Activated T-helper 1 cell treated with Interleukin-2 at 50 U/mL for 16 hours (primary cell): ENCODE measurements at places on chromosomes 3 and 15.

DNA sequence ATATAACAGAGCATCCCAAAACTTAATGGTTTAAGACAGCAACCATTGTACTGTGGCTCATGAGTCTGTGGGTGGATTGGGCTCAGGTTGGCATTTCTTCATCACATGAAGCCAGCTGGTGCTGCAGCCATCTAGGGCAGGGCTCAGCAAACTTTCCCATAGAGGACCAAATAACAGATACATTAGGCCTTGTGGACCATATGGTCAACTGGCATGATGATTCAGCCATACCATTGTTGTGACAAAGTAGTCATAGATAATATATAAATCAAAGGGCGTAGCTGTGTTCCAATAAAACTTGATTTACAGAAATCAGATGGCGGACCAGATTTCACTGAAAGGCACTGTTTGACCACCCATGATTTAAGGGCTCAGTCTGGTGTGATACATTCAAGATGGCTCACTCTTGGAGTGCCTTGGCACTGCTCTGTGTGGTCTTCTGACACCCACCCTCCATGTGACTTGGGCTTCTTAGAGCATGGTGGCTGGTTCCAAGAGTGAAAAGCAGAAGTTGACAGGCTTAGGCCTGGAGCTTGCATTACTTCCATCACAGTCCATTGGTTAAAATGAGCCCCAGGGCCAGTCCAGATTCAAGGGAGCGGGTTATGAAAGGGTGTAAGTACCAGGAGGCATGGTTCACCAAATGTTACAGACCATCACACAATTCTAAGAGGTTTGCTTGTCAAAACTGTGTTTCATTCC is 40.8 kb upstream of the BHLHE40 start:
- DNase-seq, result no peak

GRCh38 chr3:133970916-133971315 is 58.8 kb downstream of the SLCO2A1 start:
- DNase-seq, result no peak

DNA sequence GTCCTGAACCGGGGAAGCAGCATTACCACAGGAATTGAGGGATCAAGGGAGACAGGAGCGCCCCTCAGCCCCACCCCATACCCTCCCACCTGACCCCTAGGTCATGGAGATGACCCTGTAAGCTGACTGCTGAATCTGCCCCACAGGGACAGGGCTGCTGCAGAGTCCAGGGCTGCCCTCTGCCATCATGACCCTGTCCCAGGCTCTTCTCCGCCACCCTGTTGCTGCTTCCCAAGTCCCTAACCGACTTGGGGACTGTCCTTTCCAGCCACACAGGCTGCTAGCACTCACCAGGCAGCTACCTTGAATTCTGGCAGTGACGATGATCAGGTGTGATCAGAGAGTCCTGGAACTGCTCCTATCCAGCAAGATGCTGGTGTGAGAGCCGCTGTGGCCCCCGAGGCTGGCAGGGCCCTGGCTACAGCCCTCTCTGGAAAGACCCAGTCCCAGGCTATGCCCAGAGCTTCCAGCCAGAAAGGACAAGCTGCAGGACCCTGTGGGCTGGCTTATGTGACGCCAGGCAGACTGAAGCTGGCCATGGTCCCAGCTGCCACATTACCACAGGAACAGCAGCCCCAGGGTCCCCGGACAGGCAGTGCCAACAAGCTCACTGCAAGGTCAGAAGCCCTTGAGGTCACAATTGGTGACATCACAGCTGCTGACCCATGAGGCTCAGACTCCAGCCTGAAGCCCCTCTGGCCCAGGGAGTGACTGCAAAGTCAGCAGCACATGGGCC is at the start of gene C3orf22:
Gene C3orf22 (minus strand): TSS at position 597 of the 736 bp plus-strand sequence. CDS start 5,542 bp downstream, outside the sequence.
- no peak for DNase-seq

DNA sequence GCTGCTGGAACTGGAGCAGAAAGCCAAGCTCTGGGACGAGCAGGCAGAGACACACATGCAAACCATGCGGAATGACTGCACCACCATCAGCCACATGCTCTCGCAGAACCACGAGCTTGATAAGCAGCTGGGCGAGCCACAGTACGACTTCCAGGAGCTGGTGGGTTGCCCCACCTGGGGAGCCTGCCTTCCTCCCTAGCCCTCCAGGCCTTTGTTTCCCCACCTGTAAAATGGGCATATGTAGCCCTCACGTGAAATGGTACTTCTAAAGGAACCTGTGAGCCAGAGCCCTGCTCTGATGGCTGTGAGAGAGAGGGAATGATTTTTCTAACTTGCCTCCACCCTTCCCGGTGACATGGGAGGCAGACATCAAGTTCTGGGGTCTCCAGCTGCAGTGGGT is 44.6 kb upstream of the GOLGA6B start:
- no peak for DNase-seq

- DNase-seq, result no peak
These were observed 70.0 kb downstream of the ECT2 start for GRCh38 chr3:172820492-172820891.

DNA sequence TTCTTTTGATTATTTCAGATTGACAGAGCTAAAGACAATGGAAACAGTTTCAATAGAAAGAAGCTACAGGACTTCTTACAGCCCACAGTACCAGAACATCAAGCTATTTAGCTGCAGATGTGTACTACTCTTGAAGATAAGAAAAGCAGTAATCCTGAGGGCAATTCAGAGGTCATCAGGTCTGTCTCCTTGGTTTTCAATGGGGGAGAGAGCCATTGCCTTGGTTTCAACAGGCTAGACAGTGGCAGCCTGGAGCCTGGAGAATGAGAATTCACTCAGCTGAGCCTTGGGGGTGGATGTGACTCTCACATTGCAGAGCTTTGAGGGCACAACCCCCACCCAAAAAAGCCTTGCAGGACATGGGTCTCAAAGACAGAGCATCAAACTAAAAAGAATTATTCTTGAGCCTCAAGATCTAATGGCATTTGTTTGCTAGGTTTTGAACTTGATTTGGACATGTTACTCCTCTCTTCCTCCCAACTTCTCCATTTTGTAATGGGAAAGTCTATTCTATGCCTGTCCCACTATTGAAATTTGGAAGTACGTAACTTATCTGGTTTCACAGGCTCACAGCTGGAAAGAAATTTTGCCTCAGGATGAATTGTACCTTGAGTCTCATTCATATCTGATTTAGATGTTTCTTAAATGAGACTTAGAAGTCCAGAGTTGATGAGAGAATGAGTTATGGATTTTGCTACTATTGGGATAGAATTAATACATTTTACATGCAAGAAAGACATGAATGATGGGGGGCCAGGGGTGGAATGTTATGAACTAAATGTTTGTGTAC is 36.9 kb downstream of the PLSCR1 start:
- no peak for DNase-seq

GRCh38 chr3:106035619-106036018 is 166.8 kb upstream of the CBLB start:
- no peak for DNase-seq
